ENCODE measurements at places on chromosomes 16 and 17.
A peak's percentile ranks its signal among the peaks of the same experiment; 100 is the strongest.

- no peak for DNase-seq
Measured at GRCh38 chr17:39209317-39210092, 9.4 kb downstream of the RPL19 start.

GRCh38 chr17:75565066-75565465 lies 22.5 kb upstream of the MYO15B start:
- DNase-seq = peak; percentile 71

GRCh38 chr17:74249590-74250270 lies 24.3 kb upstream of the DNAI2 start:
- DNase-seq = no peak

GRCh38 chr17:69323806-69324205 lies 3.1 kb downstream of the ABCA5 start:
- DNase-seq = no peak

DNA sequence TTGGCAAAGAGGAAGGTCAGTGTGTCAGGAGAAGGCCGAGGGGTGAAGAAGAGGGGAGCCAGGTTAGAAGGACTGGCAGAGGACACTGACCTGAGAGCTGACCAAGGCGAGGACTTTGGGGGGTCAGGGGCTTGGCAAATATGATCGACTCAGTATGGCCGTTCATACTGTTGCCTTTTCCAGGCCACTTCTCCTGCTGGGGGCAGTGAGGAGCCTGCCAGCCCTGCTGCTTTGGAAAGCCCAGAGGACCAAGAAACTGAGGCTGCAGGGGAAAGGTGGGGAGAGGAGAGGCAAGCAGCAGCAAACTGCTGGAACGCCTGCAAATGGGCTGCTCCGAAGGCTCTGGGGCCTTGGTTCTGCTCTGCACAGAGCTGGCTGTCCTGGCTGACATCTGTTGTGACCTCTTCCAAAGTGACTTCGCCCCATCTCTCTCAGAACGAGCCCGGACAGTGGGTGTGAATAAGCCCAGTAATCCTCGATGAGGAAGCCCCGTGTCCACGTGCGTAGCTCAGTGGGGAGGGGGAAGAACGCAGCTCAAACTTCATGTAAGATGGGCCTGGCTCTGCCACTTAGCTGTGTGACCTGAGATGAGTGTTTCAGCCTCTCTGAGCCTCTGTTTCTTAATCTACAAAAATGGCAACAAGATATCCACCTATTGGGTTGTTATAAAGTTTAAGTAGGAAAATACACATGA lies 111.3 kb downstream of the SALL1 start:
- no peak for DNase-seq

- no peak for DNase-seq
Measured at GRCh38 chr16:2778630-2778958, 1.5 kb upstream of the ELOB start.

DNA sequence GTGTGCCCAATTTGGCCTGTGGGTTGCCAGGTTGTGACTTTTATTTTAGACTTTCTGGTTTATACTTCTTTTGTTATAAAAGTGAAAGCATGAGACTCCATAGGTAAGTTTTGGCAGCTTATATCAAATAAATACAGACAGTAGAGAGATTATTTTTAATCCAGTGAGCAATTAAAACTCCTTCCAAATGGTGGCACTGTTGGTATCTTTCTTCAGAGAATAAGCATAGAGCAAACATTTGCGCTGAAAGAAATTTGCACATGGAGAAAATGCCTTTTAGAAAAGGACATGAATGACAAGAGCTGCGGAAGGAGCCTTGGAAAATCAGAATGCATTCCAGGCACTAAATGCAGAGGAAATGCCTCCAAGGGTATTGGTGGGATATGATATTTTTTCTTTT lies 46.1 kb upstream of the DNAJA2 start:
- DNase-seq = peak; percentile 24

DNA sequence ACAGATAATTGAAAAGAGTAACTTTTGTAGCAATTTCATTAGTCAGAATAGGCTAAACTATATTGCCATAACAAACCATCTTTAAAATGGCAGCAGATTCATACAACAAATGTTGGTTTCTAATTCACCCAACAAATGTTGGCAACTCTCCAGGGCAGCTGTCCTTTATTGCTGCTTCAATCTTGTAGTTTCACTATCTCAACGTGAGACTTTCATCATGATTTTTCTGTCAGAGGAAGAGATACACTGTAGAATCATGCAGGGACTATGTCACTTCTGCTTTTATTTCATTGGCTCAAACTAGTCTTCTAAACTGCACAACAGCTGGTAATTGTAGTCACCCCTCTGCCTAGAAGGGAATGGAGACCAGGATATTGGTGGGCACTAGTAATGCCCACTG lies 174.2 kb downstream of the TANC2 start:
- DNase-seq = no peak

DNA sequence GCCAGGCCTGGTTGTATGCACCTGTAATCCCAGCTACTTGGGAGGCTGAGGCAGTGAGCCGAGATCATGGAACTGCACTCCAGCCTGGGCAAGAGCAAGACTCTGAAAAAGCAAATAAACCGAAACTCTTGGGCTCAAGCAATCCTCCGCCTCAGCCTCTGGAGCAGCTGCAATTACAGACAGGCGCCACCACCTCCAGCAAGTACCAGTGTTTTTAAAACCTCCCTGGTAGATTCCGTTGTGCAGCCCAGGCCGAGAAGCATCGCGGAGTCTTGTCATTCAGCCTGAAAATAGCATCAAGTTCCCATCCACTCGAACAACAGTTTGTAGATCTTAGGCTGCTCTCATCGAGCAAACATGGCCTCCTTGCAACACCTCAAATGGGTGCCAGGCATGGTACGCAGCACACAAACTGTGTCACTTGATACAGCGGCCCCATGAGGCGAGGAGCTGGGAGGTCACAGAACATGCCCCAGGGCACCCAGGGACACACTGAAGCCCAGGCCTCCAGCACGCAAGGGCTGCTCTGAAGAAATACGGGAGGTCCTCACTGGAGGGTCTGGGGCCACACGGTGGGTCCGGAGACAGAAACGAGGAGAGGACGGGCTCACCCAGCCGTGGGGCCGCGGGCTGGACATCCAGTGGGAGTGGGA lies 18.1 kb downstream of the TMC6 start:
- no peak for DNase-seq

DNA sequence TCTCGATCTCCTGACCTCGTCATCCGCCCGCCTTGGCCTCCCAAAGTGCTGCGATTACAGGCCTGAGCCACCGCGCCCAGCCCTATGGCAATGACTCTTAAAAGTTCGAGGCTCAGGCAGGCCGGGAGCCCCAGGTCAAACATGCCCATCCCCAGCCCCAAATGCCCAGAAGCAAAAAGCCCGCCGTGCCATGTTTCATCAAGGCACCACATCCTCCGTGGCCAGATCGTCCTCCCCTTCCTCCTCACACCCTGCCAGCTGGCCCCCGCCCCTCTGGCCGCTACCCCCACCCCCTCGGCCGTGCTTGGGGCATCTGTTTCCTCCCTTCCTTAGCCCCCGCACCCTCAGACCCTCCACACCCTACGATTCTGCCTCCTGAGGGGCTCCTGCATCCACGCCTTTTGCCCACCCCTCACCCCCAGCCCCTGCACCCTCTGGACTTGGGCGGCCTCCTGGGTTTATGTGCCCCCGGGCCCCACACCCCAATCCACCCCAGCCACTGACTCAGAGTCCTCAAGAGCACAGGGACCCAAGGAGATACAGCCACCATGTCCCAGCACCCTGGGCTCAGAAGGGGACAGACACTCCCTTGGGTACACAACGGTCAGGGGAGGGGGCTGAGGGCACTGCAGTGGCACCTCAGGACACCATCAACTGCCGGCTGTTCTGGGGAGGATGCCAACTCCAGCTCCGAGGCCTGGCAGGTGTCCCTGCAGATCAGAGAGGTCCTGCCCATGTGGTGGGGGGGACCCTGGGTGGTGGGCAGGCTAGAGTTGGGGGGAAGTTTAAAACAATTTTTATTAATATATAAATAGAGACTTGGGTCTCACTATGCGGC lies 7.1 kb downstream of the CTRB1 start:
- no peak for DNase-seq

GRCh38 chr17:4834681-4835020 lies 1.5 kb downstream of the MINK1 start:
- DNase-seq = no peak

DNA sequence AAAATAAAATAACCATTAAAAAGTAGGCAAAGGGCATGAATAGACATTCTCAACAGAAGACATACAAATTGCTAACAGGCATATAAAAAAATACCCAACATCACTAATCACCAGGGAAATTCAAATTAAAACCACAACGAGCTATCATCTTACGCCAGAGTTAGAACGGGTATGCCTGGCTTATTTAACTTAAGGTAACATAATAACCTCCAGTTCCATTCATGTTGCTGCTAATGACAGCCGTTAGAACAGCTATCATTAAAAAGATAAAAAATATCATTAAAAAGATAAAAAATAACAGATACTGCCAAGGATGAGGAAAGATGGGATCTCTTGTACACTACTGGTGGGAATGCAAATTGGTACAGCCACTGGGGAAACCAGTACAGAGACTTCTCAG lies 89.3 kb downstream of the GAS7 start:
- DNase-seq = no peak

GRCh38 chr17:65022751-65023700 lies 33.5 kb downstream of the GNA13 start:
- peak; percentile 89 for DNase-seq

DNA sequence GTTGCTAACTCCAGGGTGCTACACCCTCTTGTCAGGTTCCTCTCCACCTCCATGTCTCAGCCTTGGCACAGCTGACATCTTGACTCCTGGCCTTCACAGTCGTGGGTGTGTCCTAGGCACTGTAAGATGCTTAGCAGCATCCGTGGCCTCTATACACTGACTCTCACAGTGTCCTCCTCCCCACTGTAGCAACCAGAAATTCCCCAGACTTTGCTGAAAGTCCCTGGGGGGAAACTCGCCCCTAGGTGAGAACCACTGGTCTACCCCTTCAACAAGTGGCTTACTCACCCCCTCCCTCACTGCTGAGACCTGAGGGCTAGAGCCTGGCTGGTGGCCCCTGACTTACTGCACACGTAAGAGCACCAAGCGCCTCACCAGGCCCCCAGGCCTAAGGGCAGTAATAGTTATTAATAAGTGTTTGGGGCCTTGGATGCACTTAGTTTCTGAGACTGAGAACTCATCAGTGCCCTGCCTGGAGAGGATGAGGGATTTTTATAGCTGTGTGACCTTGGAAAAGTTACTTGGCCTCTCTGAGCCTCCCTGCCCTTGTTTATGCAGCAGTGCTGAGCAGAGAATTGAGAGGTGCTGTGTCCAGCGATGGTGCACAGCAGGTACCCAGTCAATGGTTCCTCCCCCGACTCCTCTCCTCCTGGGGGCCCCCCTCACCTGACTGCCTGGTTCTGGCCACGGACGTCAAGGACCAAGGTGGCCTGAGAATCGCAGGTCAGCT lies 67.1 kb downstream of the RMI2 start:
- no peak for DNase-seq

Data from RWPE1 (cell line).